ENCODE measurements at places on chromosomes 1 and 21.

- DNase-seq, result no peak
Measured at GRCh38 chr1:38152351-38153065, 105.9 kb upstream of the POU3F1 start.

- no peak for DNase-seq
Measured at GRCh38 chr1:52899445-52899894, 22.1 kb downstream of the ECHDC2 start.

DNA sequence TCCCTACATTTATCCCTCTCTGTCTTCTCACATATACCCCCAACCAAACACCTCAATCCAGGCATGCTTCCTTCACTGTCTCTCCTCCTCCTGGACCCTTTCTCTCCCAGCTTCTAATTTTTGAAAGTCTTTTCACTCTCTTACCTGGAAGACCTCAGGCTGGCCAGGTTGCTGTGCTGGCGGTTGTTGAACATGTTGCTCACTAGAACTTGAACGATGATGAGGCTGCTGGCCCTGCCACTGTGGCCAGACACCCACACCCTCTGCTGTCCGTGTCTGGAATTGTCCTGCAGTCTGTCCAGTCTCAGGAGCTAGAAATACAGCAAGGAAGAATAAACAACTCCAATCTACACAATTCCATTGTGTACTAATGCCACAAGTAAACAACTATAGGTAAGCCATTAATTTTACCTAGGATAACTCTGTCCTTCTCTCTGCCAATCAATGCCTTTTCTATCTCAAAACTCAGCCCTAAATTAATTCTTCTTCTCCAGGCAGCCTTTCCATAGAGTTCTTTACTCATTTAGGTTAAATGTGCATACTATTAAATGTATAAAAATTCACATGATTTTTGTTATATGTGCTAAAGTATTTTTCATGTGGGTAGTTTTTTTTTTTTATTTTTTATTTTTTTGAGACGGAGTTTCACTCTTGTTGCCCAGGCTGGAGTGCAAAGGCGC lies 5.1 kb upstream of the CTSK start:
- DNase-seq, result peak; percentile 55

DNA sequence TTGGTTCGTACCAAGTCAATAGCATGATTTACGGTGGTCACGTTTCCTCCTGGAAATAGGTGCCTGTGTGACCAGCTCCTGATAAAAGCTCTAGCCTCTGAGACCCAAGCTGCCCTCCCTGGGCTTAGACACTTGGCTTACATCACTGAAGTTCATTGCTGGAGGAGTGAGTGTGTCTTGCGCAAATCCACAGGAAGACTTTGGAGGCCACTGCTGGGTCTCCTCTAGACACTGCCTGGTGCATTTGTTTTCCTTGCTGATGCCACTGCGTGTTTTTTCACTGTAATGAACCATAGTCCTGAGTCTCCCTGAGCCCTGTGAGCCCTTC lies 230.6 kb downstream of the DSCAM start:
- DNase-seq, result no peak

DNA sequence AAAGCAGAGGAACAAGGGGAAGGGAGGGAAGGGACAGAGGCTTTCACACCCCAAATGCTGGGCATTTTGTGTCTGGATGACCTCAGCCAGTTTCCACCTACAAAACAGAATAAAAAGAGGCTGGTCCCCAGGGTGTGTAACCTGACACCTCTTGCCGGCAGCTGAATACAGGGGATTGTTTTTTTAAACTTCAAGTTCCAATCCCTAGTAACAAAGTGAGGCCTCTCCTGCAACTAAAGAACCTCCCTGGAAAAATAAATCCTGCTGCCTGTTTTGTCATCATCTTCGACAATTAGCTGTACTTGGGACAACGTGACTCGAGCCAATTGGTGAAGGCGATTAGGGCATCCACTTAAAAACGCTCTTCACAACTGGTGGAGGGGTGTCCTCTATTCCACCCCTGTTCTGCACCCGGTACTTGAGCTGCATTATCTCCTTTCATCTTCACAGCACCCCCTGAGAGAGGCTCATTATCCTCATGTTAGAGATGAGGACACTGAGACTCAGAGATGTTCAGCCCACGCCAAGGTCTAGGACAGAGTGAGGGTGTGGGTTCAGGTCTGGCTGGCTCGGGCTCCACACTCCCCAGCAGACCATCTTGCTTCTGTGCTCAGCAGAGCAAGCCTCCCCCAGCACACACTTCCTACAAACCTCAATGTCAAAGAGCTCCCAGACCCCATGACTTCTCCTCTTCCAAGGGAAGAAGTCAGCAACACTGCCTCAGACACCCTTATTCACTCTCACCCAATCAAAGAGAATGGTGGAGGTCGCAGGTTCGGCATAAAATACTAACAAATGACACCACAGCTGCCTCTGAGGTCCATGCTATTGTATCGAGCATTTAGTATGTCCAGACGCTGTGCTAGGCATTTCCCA lies 15.2 kb downstream of the ITPKB start:
- peak; percentile 60 for DNase-seq

GRCh38 chr1:172742599-172743500 lies 83.9 kb downstream of the FASLG start:
- DNase-seq, result peak; percentile 15
